ENCODE measurements at places on chromosomes 12 and 14.

DNA sequence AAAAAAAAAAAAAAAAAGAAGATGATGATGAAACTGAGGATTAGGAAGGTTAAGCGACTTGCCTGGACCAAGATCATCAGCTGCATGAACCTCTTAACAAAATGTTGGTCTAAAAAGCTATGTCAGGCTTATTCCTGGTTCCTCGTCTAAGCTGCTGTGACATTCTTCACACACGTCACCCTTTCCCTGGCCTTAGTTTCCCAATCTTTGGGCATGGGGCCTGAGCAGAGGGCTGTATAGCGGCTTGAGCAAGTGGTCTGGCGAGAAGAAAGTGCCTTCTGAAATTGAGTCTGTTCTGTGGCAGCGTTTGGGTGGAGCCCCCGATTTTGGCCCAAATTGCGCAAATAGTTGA, 58.7 kb upstream of the CCND2 start:
- no peak for DNase-seq

DNA sequence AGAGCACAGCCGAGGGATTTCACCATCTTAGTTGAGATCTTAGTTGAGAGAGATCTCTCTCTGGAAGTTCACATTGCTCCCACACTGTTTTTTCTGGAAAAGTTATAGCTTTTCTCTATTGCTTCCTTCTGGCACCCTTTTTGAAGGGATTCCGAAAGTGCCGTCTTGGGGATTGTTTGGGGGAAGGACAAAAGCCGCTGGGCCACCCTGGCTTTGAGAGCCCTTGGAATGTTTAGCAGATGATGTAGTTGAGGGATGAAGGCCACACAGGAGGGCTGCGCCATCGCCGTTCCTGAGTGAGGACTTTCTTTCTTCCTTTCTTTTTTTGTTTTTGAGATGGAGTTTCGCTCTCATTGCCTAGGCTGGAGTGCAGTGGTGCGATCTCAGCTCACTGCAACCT, 17.7 kb downstream of the PLEKHG3 start:
- DNase-seq: no peak

DNA sequence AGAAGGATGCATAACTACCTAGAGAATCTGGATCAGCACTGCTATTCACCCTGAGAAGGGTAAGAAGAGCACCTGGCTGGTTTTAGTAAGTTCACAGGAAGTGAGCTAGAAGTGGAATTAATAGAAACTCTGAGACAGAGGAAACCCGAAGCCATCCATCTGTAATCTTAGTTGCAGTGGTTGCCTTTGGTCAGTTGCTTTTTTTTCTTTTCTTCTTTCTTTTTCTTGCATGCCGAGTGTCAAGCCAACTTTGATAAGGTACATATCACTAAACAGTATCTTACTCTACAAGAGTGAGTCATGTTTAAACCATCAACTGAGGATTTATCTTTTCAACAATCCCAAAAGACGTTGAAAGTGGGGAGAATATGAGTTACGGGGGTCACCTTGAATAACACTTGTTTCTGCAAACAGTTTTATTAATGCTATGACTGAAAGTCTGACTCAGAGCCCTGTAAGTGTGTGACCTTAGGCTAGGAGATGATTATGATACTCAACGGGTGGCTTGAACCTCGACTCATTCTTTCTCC, 26.7 kb downstream of the C12orf75 start:
- DNase-seq: no peak

DNA sequence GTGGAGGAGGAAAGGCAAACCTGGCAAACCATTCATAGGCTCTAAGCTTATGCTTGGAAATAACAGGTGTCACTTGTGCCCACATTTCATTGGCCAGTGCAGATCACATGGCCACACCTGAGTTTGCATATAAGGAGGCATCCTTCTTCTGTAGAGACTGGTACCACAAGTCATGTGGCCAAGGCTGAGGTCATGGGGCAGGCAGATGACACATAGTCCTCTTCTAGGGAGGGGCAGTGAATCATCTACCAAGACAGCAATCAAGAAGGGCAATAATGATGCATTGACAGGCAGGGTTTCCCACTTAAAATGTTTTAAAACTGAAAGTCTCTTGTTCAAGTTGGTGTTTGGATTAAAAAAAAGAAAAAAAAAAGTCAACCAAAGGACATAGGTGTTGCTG, 77.3 kb downstream of the DAAM1 start:
- no peak for DNase-seq

- no peak for DNase-seq
These were observed 69.6 kb downstream of the ITPK1 start for GRCh38 chr14:93045965-93046704.

DNA sequence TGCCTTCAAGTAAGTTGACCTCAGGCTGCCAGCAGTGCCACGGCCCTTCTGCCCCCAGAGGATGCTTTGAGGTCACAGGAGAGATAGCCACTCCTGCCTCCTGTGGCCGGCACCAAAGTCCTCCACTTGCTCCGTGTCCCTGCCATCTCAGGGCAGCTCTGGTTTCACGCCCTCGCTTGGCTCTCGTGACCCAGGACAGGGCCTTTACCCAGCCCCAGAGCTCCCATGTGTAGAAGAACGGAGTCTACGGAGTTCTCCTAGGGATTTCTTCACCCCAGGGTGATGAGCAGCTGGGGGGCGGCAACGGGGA, 178.1 kb downstream of the ADGRD1 start:
- no peak for DNase-seq

GRCh38 chr14:61585598-61586543, 109.4 kb upstream of the HIF1A start:
- no peak for DNase-seq

GRCh38 chr12:42141981-42142606, 2.6 kb downstream of the GXYLT1 start:
- DNase-seq: no peak
